Muscle of leg (tissue), 16 donors: ENCODE measurements at places on chromosomes 12 and 14.

DNA sequence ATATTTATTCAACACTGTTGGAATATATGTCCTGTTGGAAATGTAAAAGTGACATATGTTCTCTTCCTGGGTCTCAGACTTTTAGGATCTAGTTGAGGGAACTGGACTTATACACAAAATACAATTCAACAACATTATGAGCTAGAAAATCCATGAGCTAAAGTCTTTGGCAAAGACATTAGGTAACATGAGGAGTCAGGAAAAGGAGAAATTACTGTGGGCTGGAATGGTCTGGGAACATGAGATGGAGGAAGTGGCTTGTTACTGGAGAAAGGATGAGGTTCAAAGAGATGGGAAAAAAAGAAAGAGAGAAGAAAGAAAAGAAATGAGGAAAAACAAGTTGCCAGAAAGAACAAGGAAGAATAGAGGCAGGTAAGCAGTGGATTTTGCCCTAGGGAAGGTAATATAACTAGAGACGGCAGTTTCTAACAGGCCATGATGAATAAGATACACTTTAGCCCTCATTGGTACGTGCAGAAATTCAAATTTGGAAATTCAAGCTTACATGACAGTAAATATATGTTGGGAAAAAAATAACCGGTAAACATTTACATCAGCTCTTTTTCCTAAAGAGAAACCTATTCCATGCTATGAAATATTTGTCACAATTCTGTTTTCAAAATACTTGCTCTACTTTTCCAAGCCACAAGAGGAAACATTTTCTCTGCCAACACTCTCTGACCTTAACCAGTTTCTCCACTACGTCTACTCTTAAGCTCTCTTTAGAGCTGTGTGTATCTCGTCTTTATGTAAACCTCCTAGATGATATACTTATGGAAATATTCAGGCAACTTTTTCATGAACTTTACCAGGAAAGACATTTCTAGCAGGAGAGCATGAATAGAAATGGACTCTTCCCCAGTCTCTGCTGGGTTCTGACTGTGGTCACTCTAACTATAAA, 268.8 kb upstream of the BTG1 start:
- DNase-seq, result peak; percentile 85

GRCh38 chr12:52197371-52198231, 5.8 kb upstream of the KRT80 start:
- no peak for DNase-seq

GRCh38 chr14:31206536-31207286, 882 bp downstream of the HECTD1 start:
- peak; percentile 41 for DNase-seq

- no peak for DNase-seq
Measured at GRCh38 chr12:132029503-132030300, 80.0 kb downstream of the EP400 start.

DNA sequence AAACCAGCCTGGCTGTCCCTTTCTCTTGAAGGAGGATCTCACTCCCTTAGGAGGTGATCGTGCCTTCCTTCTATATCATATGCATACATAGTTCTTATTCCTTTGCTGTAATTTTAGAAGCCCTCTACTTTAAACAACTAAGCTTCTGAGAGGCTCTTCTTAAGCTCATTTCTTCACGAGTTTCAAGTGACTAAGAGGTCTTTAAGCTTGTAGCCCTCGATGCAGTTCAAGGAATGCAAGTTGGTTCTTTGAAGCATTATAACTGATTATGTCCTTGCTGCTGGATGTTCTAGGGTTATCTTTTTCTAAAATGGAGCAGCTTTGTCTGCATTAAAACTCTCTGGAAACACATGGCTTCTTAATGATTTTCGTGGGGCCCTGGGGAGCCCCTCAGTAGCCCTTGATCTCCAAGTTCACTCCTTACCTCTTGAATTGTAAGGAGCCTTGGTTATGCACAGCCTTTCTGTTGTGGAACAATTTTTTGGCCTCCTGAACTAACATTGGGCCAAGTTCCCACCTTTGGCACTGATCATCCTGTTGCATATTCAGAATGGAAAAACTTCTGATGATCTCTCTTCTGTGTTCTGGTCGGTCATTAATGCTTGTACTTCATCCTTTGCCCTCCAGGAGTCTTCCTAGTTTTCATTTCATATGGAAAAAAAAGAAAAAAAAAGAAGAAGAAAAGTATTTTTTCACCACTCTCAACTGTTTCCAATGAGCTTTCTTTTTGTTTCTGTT, 12.6 kb downstream of the RASSF8 start:
- DNase-seq, result peak; percentile 86

- peak; percentile 18 for DNase-seq
Measured at GRCh38 chr14:101072070-101072469, 168.5 kb upstream of the RTL1 start.

DNA sequence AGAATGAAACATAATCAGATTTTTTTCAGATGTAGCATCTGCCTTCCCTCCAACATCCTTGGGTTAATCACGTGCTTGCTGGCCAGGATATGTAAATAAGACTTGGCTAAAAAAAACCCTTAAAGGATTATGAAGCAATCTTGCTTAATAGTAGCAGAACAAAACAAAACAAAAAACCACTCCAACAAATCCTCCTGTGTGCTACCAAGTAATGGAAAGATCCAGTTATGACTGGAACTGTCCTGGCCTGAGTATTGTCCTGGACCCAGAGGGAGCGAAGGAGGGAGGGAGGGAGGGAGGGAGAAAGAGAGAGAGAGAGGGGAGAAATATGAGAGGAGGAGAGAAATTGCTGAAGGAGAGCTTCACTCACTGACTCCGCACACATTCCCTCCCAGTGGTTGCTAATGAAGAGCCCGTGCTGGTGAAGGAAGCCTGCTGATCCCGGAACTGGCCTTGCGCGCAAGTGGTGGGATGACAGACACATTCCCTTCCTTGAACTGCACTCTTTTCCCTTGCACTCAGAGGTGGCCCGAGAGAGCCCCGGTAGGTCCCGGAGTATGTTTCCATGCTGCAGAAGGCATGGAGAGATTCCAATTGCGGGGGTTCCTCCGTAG, 57.2 kb downstream of the HMGA2 start:
- peak; percentile 96 for DNase-seq

- DNase-seq, result peak; percentile 59
Measured at GRCh38 chr12:94718114-94718513, 67.8 kb upstream of the TMCC3 start.

GRCh38 chr14:61122862-61123261, 141.8 kb downstream of the SLC38A6 start:
- DNase-seq, result no peak

- no peak for DNase-seq
Measured at GRCh38 chr12:48613321-48613720, 43.5 kb upstream of the LALBA start.
